Non-pigmented ciliary epithelial cell (primary cell): ENCODE measurements at places on chromosomes 1 and 21.
A peak's percentile ranks its signal among the peaks of the same experiment; 100 is the strongest.

DNA sequence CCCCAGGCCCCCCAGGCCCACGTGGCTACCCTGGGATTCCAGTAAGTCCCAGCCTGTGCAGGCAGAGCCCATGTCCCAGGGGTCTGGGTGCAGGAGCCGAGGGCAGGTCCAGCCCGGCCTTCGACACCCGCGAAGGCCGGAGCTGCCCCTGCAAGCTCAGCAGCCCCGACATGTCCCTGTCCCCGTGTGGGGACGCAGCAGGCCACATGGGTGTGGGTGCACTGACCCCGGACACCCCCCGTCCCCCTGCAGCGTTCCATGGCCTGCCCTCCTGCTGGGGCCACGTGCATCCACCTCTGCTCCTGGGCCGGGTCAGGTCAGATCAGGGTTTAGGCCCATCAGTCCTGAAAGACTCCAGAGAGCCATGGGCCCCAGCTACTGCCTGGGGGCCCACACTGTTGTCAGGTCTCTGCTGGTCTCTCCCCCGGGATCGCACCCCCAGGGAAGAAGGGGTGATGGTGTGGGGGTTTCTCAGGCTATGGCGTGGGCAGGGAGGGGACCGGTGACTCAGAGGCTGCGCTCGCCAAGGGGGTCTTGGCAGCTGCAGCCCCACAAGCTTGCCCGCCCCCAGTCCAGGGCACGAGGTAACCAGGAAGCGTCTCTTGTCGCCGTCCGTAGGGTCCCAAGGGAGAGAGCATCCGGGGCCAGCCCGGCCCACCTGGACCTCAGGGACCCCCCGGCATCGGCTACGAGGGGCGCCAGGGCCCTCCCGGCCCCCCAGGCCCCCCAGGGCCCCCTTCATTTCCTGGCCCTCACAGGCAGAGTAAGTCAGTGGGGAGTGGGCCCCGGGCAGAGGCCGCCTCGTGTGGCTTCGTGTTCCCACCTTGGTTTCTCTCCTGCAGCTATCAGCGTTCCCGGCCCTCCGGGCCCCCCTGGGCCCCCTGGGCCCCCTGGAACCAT lies 37.5 kb downstream of the SLC19A1 start:
- no peak for DNase-seq

DNA sequence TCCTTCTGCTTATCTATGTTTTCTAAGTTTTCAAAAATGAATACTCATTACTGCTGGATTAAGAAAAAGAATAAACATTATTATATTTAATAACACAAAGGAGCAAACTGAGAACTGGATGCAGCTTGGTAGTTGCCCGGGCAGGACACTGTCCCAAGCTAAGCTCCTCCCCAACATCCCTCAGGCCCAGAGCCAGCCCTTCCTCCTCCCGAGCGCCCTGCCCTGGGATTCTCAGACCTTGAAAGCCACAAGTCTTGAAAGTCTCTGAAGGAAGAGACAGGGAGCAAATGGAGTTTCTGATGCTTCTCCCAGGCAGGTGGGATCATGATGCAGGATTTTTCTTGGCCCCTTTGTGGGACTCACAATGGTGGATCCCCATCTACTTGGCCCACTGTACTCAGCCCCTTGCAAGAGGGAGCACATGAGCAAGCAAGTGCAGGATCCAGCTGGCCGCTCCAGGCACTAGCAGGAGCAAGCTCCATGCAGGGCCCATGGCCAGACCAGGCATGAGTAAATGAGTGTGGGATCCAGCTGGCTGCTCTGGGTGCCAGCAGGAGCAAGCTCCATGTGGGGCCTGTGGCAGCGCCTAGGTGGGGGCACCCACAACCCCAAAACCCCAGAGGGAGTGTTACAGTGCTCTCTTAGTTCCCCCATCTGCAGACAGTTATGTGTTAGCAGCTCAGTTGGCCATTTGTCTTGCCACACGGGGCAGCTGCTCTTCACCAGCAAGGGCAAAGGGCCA lies 32.1 kb upstream of the RAB4A start:
- DNase-seq, result no peak

DNA sequence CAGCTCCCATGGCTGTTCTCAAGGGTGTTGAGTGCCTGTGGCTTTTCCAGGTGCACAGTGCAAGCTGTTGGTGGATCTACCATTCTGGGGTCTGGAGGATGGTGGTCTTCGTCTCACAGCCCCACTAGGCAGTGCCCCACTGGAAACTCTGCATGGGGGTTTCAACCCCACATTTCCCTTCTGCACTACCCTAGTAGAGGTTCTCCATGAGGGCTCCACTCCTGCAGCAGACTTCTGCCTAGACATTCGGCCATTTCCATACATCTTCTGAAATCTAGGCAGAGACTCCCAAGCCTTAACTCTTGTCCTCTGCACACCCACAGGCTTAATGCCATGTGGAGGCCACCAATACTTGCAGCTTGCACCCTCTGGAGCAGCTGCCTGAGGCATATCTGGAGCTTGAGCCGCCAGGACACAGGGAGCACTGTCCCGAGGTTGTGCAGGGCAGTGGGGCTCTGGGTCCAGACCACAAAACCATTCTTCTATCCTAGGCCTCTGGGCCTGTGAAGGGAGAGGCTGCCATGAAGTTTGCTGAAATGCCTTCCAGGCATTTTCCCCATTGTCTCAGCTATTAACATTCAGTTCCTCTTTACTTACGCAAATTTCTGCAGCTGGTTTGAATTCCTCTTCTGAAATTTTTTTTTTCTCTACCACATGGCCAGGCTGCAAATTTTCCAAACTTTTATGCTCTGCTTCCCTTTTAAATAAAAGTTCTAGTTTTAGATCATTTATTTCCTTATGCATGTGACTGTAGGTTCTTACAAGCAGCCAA lies 8.8 kb upstream of the CAPN8 start:
- no peak for DNase-seq

DNA sequence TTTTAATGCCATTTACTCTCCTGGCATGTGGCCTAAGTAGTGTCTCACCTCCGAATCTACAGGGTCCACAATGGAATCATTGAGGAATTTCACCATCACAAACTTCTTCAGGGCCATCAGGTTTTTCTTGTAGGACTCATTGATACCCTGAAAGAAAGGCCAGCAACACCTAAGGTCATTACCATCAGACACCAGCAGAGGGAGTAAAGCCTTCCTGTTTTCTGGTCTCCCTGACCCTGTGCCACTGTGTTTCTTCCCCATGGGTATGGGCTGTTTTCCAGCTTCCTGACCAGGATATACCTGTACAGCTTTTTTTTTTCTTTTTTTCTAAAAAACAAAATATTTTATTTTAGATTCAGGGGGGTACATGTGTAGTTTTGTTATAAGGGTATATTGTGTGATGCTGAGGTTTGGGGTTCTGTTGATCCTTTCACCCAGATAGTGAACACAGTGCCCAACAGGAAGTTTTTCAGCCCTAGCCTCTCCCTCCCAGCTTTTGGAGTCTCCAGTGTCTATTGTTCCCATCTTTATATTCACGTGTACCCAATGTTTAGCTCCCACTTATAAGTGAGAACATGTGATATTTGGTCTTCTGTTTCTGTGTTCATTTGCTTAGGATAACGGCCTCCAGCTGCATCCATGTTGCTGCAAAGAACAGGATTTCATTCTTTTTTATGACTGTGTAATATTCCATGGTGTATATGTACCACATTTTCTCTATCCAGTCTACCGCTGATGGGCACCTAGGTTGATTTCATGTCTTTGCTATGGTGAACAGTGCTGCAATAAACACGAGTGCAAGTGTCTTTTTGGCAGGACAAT lies 18.3 kb downstream of the PPT1 start:
- DNase-seq, result no peak

- DNase-seq, result no peak
Observed at GRCh38 chr21:28132713-28133112, 860.0 kb downstream of the LTN1 start.

DNA sequence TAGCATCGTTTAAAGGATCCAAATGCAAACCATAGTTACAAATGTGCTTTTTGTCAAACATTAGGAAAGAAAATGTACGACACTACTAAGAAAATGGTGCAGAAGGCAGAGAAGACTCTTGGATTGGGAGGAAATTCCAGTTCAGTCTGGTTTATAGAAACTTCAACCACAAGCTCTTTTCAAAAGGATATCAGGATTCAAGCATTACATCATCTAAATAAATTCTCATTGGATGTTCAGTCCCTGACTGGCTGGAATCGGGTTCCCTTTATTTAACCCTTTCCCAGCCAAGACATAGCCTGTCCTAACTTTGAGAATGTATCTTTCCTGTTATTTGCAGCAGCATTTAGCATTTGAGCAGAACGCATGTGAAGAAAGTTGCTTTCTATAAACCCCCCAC lies 184.6 kb downstream of the LMO4 start:
- DNase-seq, result peak; percentile 18

DNA sequence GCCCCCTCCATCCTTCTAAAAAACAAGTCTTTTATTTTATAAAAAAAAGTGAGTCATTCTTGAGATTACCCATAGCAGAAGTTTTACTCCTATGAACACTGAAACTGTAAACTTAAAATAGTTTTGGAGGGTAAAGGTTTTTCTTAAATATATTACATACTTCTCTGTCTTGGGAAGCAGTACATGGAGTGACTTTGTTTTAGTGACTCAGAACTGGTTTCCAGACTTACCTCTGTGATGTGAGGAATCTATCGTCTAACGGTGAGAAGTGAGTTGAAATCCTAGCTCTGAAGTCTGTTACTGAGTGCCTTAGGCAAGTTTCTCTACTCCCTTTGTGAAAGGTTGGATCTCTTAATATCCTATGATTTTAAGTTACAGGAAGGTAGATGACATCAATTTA lies 176.3 kb upstream of the POU3F1 start:
- no peak for DNase-seq

DNA sequence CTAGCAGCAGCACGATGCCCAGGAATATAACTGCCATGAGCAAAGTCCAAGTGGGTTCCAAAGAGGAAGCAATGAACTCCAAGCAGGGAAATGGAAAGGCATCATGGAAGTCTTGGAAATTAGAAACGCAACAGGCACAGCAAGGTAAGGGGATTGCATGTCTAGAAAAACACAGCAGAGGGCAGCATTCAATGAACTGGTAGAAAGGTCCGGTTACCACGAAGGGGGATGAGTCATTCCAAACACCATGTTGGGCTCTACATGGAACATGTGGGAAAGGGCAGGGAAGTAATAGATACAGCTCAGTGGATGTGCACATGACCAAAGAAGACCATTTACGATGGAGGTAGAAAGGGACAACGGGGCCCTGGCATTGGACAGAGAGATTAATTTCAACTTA lies 36.4 kb downstream of the RXRG start:
- DNase-seq, result no peak

DNA sequence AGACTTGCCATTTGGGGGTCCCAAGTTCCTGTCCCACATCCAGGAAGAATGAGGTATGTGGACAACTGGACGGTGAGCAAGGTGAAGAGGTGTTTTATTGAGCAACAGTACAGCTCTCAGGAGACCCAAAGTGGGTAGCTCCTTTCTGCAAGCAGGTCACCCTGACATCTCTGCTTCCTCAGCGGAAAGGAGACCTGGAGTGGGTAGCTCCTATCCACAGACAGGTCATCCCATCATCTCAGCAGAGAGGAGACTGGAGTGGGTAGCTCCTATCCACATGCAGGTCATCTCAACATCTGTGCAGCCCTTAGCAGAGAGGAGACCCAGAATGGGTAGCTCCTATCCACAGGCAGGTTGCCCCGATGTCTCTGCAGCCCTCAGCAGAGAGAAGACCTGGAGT lies 13.8 kb upstream of the FNBP1L start:
- DNase-seq, result no peak

GRCh38 chr1:207091200-207091908 lies 2.7 kb downstream of the C4BPB start:
- no peak for DNase-seq

GRCh38 chr1:19621274-19621950 lies 22.7 kb upstream of the NBL1 start:
- no peak for DNase-seq

DNA sequence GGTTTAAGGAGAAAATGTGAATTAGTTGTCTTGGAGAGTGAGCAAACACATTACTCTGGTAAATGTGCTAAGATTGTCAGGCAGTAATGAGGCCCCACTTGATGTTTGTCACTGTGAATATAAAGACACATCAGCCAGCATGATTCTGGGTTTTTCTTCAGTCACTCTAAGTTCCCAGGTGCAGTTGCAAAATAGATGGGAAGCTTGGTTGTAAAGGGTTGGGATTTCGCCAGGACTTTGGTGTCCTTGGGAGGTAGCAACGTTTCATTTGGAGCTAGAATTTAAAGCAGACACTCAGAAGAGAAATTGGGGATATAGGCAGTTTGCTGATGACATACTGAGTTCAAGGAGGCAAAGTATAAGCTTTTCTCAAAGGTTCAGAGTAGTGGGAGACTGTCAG lies 154.3 kb downstream of the MAST2 start:
- DNase-seq, result no peak

DNA sequence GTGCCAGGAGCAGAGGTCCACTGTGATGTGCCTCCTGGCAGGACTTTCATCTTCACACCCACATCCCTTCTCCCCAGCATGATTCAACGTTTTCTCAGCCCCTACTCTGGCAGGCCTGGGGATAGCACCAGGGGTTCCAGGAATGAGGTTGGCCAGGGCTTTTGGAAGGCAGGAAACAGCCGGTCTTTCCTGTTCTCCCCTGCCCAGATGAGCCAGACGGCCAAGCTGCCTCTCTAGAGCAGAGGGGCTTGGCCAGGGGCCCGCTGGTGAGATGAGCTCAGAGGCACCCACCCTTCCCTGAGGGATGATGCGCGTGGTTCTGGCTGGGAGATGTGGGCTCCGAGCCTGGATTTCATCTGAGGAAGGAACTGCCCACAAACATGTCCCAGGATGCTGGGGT lies 4.3 kb upstream of the MFAP2 start:
- DNase-seq, result peak; percentile 35
